NCI-H2029 (cell line): ENCODE measurements at places on chromosomes 7 and 10.

DNA sequence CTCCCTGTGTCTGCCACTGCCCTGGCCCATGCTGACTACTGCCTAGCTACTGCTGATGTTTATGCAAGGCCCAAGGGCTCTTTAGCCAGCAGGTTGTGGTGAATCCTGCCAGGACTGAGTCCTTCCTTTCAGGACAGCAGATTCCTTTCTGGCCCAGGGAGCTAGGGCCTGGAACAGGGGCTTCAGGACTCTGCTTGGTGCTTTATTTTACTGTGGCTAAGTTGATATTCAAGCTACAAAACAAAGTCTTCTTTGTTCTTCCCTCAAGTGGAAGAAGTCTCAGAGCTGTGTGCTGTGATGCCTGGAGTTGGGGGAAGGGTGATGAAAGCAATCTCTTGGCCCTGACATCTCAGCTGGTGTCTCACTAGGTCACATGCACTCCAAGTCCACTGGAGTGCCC lies 66.2 kb upstream of the NME8 start:
- no peak for DNase-seq

- no peak for DNase-seq
Observed at GRCh38 chr7:101861218-101861775, 43.9 kb downstream of the CUX1 start.

DNA sequence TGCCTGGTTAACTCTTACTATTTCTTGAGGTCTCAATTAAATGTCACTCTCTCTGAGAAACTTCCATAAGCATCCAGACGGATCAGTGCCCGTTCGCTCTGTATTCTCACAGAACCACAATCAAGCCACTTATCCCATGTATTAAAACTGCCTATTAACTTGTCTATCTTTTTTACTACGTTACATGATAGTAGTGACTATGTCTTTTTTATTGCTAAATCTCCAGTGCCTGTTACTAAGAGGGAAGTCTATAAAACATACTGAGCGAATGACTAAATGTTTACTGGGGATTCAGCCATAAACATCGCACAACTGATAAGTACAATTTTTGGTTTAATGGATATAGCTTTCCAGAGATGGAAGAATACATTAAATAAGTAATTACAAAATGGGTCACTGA lies 399.9 kb downstream of the NXPH1 start:
- DNase-seq = no peak

DNA sequence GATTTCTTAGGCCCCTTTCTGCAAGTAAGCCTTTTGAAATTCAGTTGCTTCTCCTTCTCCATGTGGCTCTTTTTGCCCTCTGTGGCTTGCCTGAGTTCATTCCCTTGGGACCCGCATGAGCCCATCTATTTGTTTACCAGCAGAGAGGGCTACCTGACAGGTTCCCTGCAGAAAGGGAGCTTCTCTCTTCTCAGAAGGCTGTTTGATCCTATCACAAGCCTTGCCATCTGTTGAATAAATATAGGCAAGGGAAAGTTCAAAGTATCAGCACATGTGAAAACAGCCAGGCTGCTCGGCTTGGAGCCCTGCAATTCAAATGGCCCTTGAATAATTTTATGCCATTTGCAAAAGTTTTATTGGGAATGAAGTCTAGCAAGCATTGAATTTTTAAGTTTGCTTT lies 720.2 kb upstream of the FZD8 start:
- DNase-seq = no peak

GRCh38 chr10:43351301-43351700 lies 20.1 kb upstream of the FXYD4 start:
- no peak for DNase-seq

DNA sequence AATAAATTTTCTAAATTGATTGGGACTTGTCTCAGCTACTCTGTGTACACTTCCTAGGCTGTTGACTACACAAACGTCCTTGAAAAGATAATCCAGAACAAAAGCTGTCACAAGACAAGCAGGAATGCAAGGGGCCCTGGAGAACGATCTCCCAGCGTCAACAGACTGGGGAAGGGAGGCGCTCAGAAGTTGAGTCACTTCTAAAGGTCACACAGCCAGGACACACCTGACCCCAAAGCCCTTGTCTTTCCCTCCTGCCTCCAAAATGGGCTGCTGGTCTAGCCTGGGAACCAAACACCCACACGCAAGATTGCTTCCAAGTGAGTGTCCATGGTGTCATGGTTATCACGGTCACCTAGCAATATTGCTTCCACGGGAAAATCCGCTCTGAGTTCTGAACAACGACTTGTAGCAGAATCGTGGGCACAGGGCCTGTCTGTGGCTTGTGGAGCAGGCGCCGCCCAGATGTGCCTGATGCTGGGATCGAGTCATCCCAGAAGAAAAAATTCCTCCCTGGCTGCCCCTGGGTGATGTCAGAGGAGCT lies 49.8 kb downstream of the SPOCK2 start:
- DNase-seq = no peak

DNA sequence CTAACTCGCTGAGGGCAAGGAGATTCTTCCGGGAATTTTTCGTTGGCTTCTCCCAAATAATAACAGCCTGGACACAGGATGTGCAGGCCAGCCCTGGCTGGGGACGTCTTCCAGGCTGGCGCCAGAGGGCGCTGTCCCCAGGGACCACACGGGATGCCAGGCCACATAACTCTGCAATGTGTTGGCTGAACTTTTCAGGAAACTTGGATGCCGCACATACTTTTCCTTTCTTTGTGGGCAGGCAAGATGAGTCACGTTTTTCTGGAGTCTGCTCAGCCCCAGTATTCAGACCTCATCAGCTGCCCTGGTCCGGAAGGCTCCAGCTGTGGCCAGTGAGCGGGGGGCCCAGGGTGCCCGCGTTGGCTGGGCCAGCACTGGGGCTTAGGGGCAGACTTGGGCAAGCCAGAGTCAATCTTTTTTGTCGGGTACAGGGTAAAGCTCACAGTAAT lies 122.7 kb downstream of the PRKAG2 start:
- DNase-seq = no peak

DNA sequence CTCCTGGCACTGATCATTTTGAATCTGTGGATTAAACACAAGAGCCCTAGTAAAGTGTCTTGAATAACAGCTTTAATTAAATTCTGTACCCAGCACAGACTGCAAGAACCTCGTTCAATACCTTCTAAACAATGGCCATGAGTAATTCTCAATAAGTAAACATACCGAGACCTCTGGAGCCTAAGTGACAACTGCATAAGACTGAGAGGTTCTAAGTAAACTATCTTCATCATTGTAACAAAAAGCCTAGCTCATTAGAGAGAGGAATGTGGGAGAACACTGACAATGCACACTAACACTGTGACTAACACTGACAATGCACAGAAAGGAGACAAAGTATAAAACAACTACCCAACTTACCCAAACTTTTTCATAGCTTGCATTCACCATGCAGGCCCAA lies 117.4 kb downstream of the ELAPOR2 start:
- DNase-seq = no peak

DNA sequence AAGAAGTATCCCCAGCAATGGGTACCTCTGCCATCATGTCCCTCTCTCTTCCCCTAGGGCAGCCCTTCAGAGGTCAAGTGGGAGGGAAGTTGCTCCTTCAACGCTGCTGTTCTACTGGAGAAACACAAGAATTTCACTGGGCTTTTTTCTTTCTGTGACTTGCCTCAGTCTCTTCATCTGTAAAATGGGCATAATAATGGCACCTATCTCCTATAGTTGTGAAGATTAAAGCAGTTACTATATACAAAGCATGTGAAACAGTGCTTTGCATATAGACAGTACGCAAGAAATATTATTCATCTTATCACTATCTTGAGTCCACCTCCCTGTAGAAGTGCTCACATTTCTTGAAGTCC lies 1.6 kb upstream of the NPFFR1 start:
- DNase-seq = no peak

DNA sequence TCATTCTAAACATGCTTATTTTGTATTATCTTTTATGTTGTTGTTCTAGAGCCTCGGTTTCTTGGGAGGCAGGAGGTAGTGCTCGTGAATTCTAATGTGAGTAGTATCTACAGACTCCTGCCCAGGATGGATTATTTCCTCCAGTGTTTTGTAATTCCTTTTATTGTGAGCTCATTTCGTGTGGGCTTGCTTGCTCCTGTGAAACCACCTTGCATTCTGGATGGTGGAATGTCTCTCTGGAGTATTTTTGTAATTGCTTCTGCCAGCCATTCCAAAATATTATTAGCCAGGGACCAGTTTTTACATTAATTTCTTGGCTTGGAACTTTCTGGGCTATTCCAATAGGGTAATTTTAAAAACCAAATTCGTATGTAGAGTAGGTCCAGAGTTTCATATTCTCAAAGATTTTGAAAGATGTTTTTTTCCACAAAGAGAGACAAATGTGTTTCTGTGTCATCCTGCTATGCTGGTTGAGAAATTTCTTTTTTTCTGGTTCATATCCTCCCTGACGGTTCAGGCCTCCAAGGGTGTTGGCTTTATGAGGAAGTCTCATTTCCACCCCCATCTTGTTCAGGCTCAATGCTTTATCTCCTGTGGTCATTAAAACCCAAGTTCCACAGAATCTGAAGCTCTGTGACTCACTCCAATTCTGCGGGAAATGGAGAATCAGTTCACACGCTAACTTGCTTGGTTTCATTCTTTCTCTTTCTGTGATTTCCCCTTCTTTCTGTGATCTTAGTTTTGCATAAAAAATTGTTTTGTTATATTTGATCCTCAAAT lies 41.7 kb upstream of the CALD1 start:
- no peak for DNase-seq

- no peak for DNase-seq
Observed at GRCh38 chr10:10850214-10850613, 167.5 kb upstream of the CELF2 start.

DNA sequence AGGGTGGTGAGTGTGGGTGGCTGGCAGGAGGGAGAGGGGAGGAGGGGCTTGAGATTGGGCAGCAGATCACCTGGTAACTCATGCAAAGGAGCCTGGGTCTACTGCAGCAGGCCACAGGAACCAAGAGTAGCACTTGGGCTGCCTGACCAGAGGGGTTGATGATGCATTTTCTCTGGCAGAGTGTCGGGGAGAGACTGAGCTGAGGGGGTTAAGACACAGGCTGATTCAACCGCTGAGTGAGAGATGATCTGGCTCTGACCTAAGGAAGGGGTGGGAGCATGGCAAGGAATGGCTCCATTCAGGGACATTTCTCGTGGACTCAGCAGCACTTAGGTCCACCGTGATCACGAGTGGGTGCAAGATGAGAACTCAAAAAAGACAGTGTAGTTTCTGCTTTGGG lies 115.5 kb upstream of the STK17A start:
- DNase-seq = no peak

GRCh38 chr7:44508328-44509030 lies 18.0 kb upstream of the NUDCD3 start:
- DNase-seq = no peak

DNA sequence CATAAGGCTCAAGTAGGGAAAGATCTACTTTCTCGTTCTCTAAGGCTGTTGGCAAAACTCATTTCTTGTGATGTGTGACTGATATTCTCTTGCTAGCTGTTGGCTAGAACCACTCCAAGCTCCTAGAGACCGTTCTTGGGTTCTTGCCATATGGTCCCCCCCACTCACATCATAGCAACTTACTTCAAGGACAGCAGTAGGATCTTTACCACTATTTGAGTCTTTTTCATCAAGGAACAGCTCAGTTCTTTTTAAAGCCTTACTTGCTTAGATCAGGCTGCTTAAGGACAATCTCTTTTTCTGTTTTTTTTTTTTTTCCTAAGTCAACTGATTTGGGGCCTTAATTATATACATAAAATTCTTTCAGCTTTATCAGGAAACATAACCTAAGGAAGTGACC lies 251.1 kb downstream of the GPR37 start:
- DNase-seq = no peak

DNA sequence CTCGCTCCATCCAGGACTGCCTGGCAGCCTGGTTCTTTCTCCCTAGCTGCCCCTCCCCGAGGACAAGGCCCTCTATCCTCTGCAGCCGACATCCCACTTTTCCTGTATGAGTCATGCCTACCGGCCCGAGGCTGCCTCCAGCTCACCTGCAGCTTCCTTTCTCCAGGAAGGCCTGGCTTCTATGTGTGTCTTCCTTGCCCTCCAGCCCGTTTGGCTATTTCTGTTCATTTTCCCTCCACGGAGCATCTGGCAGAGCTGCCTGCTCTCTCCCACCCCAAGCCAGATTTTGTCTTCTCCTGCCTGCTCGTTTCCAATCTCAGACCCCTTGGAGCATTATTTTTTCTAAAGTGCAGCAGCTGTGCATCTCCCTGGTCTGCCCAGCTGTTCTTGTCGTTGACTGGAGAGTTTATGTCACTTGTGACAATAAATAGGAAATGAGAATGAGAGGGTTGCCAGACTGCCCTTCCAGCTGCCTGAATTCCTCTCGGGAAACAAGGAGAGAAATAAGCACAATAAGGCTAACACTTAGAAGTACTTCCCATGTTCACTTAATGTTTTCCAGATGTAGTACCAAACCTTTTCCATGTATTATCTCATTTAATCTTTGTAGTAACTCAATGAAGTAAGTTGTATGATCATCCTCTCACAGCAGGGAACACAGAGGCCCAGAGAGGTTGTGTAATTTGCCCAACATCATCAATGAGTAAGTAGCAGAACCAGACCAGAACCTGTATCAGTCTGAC lies 19.7 kb downstream of the UBTD1 start:
- DNase-seq = peak; percentile 18

DNA sequence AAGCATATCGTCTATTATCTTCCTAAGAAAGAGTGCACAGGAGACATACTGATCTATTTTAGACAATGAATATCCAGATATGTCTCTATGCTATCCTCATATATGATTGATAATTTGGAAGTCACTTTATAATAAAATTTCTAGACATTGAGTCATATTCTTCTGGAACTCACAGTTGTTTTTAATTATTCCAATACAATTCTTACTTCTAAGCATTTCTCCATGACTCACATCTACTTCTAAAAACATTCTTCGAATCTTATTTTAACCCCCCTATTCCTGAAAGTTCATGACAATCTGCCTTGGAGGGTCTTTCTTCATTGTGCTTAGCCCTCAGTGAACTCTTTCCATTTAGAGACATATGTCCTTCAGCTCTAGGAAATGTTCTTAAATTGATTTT lies 368.1 kb downstream of the MDFIC start:
- DNase-seq = no peak

DNA sequence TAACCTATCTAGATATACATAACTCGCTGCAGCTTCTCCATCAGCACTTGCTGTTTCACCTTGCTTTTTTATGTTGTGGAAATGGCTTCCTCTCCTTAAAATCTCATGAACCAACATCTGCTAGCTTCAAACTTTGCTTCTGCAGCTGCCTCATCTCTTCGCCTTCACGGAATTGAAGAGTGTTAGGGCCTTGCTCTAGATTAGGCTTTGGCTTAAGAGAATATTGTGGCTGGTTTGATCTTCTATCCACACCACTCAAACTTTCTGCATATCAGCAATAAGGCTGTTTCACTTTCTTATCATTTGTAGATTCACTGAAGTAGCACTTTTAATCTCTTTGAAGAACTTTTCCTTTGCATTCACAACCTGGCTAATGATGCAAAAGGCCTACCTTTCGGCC lies 49.2 kb upstream of the AGR3 start:
- no peak for DNase-seq

- DNase-seq = no peak
Observed at GRCh38 chr10:103083266-103083976, 109.7 kb downstream of the NT5C2 start.

DNA sequence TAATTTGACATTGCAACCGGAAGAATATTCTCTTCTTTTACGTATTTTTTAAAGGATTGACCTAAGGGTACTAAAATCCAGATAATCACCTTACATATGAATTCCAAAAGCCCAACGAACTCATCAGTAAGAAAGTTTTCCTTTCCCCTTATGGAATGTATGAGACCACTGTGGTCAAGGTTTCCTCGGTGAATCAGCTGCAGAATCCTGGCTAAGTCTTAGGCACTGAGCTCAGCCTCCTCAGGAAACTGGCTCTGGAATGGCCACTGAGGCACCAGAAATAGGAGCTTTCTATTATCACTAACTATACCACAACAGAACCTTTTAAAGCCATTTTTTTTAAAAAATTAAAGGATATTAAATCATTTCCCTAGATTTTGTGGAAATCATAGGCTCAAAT lies 21.0 kb downstream of the SVIL start:
- no peak for DNase-seq
